GM12878 (cell line): ENCODE measurements at places on chromosomes 11 and 22. TPM values are rescaled to one million over a fixed set of nuclear protein-coding genes. Genes with fewer than 3 reads are reported as not detected.

The UBASH3B gene
- 1.2 and 1.3 TPM in 2 replicates for total RNA-seq

The SLC25A45 gene
- 28.6 and 29.1 TPM in 2 replicates for total RNA-seq

The EMID1 gene
- total RNA-seq, result 17.5 and 18.3 TPM in 2 replicates

The CDC42BPG gene
- total RNA-seq, result 0.36 and 0.45 TPM in 2 replicates

The MS4A15 gene
- 0.46 and 0.56 TPM in 2 replicates for total RNA-seq

The SLN gene
- total RNA-seq, result not detected in 2 replicates

The HIRA gene
- total RNA-seq, result 32.2 and 32.7 TPM in 2 replicates

The NAALADL1 gene
- 3.3 and 4.0 TPM in 2 replicates for total RNA-seq

The SGSM1 gene
- total RNA-seq, result not detected in 2 replicates

The TMEM135 gene
- 15.9 and 16.8 TPM in 2 replicates for total RNA-seq

The DEPDC7 gene
- total RNA-seq, result 0.56 and 0.58 TPM in 2 replicates

The SLC29A2 gene
- 4.7 and 6.0 TPM in 2 replicates for total RNA-seq

The UBE2L3 gene
- total RNA-seq, result 52.2 and 56.3 TPM in 2 replicates

The APOBEC3B gene
- 24.3 and 26.3 TPM in 2 replicates for total RNA-seq

The ELF5 gene
- not detected in 2 replicates for total RNA-seq

The SCGB1D2 gene
- not detected in 2 replicates for total RNA-seq

The BIK gene
- 6.3 and 8.0 TPM in 2 replicates for total RNA-seq

The OR5B21 gene
- total RNA-seq, result not detected in 2 replicates

The SLC25A22 gene
- total RNA-seq, result 22.8 and 27.0 TPM in 2 replicates

The SAA1 gene
- 5.5 and 6.9 TPM in 2 replicates for total RNA-seq

The HOATZ gene
- total RNA-seq, result not detected in 2 replicates

The CALCA gene
- not detected in 2 replicates for total RNA-seq

The CDCA5 gene
- total RNA-seq, result 78.1 and 81.4 TPM in 2 replicates

The APOBEC3H gene
- total RNA-seq, result 7.5 and 9.4 TPM in 2 replicates

The FIBIN gene
- not detected in 2 replicates for total RNA-seq

The PNPLA5 gene
- not detected in 2 replicates for total RNA-seq

The LRRC4C gene
- not detected in 2 replicates for total RNA-seq

The OR51B2 gene
- total RNA-seq, result not detected in 2 replicates

The LRP4 gene
- total RNA-seq, result 0.21 TPM in 1 of 2 replicates, not detected in the other

The PKNOX2 gene
- not detected in 2 replicates for total RNA-seq

The C11orf91 gene
- total RNA-seq, result 0.35 TPM in 1 of 2 replicates, not detected in the other

The OR10AG1 gene
- not detected in 2 replicates for total RNA-seq

The AGBL2 gene
- 3.7 and 4.0 TPM in 2 replicates for total RNA-seq

The CYB5R2 gene
- 46.6 and 56.8 TPM in 2 replicates for total RNA-seq

The OR6T1 gene
- total RNA-seq, result not detected in 2 replicates

The RFPL2 gene
- total RNA-seq, result not detected in 2 replicates

The MS4A3 gene
- total RNA-seq, result 0.13 TPM in 1 of 2 replicates, not detected in the other

The DTX4 gene
- 25.8 and 27.9 TPM in 2 replicates for total RNA-seq

The TEX12 gene
- total RNA-seq, result 0.51 TPM in 1 of 2 replicates, not detected in the other
